ENCODE measurements at places on chromosomes 1 and 21. TPM values are rescaled to one million over a fixed set of nuclear protein-coding genes. Genes with fewer than 3 reads are reported as not detected.

YBX1 gene
- total RNA-seq: 1,029 TPM

CREG1 gene
- 19.8 TPM for total RNA-seq

GCSAML gene
- not detected for total RNA-seq

TMEM269 gene
- 0.44 TPM for total RNA-seq

SLFNL1 gene
- not detected for total RNA-seq

- no peaks in the 10 kb centered on the region for H3K27me3 ChIP-seq
- H3K4me1 ChIP-seq: no peaks in the 10 kb centered on the region
- no peak overlapping the region for H3K4me3 ChIP-seq
- no peak overlapping the region for H3K27ac ChIP-seq
- peaks cover 63% of the 10 kb centered on the region for H3K36me3 ChIP-seq
- no peak for DNase-seq
Measured at GRCh38 chr1:184539580-184539979, 152.8 kb downstream of the C1orf21 start.

DNA sequence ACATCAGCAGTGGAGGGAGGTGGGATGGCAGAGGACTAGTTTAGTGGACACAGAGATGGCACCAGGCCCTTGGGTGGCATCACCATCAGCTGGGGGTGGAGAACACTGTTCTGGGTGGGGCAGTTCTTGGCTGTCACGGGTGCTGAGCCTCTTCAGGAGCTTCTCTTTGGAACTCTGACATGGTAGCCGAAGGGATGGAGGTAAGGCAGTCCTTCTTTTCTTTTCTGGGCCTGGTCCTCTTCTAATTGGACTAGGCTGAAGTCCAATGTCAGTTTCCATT is 8.3 kb upstream of the MEF2D start:
- H3K4me1 ChIP-seq: peaks cover 7% of the 10 kb centered on the region
- no peak overlapping the region for H3K4me3 ChIP-seq
- H3K27me3 ChIP-seq: no peaks in the 10 kb centered on the region
- no peak for DNase-seq

DNA sequence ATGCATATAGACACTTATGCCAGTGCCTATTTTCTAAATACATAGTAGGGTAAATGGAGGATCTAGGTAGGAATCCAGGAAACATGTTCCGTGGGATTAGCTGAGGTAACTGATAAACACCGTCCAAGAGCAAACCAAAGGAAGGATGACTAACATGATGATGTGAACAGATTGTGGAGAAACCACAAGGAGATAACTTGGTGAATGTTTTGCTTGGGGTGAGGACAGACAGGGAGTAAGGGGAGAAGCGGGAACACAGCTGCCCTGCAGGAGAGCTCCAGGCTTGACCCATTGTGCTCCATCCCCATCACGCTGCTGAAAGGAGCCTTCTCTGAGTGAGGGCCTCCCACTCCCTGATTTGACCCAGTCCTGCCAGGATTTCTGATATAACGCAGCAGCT is 87.0 kb upstream of the ZC3H11B start:
- H3K36me3 ChIP-seq: no peaks in the 10 kb centered on the region
- no peaks in the 10 kb centered on the region for H3K4me1 ChIP-seq
- H3K27ac ChIP-seq: no peak overlapping the region
- H3K27me3 ChIP-seq: no peaks in the 10 kb centered on the region
- DNase-seq: no peak

- peaks cover 70% of the 10 kb centered on the region for H3K36me3 ChIP-seq
- no peak for DNase-seq
- no peak overlapping the region for H3K27ac ChIP-seq
- no peak overlapping the region for H3K4me3 ChIP-seq
- H3K4me1 ChIP-seq: no peaks in the 10 kb centered on the region
- no peaks in the 10 kb centered on the region for H3K27me3 ChIP-seq
Measured at GRCh38 chr1:35603941-35604340, 30.8 kb downstream of the TFAP2E start.

DNA sequence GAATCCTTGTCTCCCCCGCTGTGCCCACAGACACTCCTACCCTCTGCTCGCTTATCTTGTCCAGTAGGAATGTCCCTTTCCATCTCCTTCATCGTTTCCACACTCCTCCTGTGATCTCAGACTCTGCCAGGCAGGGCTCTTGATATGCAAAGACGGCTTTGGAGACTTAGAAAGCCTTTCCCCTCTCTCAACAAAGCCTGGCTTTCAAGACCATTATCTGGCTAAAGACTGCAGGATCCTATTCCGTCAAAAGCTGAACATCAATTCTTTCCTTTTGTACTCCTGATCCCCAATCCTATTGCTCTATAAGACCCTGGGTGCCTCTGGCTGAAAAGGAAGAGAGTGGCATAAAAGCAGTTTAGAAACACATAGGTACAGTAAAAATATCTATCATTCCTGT is 63.9 kb downstream of the SDC3 start:
- DNase-seq: no peak
- peaks cover 6% of the 10 kb centered on the region for H3K4me1 ChIP-seq
- H3K27ac ChIP-seq: no peak overlapping the region
- H3K36me3 ChIP-seq: no peaks in the 10 kb centered on the region
- no peaks in the 10 kb centered on the region for H3K27me3 ChIP-seq

DNA sequence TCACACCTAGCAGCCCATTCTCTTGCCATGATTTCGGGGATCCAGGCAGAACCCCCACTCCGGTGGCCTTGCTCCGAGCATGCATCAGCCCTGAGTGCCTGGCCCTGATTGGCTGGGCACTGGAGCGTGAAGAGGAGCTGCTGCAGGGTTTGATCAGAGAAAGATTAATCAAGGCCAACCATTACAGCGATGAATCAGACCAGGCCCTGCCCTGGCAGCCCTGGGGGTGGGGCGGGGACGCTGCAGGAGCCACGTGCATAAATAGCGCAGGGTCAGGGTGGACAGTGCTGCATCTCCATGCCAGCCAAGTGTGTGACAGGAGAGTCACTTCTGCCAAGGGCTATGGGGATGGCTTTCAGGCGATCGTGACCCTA is 3.4 kb upstream of the FAM131C start:
- H3K4me3 ChIP-seq: no peak overlapping the region
- H3K27me3 ChIP-seq: peaks cover 5% of the 10 kb centered on the region
- no peaks in the 10 kb centered on the region for H3K36me3 ChIP-seq

- H3K4me3 ChIP-seq: no peak overlapping the region
- no peaks in the 10 kb centered on the region for H3K4me1 ChIP-seq
- H3K36me3 ChIP-seq: no peaks in the 10 kb centered on the region
- H3K27me3 ChIP-seq: no peaks in the 10 kb centered on the region
Measured at GRCh38 chr1:14328685-14329084, 269.8 kb upstream of the KAZN start.

DNA sequence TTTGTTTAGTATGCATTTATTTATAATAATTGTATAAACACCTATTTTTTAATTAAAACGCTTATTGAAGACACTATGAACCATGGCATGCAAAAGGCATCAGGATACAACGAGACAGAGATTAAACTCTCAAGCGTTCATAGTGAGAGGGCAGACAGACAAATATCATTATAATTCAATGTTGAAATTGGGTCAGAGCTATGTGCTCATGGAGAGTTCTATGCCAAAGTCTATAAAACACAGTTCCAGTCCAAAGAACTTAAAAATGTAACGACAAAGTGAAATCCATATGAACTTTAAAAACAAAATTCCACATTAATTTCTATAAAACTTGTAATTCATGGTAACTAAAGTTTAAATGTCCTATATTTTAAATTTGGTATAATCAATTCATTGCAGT is 724.0 kb downstream of the LTN1 start:
- no peaks in the 10 kb centered on the region for H3K36me3 ChIP-seq
- H3K27ac ChIP-seq: no peak overlapping the region
- no peaks in the 10 kb centered on the region for H3K4me1 ChIP-seq
- H3K27me3 ChIP-seq: no peaks in the 10 kb centered on the region

GRCh38 chr1:206911064-206911663 is 10.6 kb downstream of the FCMR start:
- no peak overlapping the region for H3K4me3 ChIP-seq
- DNase-seq: no peak
- no peak overlapping the region for H3K27ac ChIP-seq

- peaks cover 6% of the 10 kb centered on the region for H3K4me1 ChIP-seq
- peaks cover 48% of the 10 kb centered on the region for H3K36me3 ChIP-seq
Measured at GRCh38 chr1:35559317-35559944, 1.8 kb downstream of the NCDN start.

- H3K27me3 ChIP-seq: no peaks in the 10 kb centered on the region
- H3K4me1 ChIP-seq: no peaks in the 10 kb centered on the region
- no peak overlapping the region for H3K27ac ChIP-seq
- H3K36me3 ChIP-seq: 0 out of 3 replicates have a peak, but pooled peaks cover 2% of the 10 kb centered on the region
- DNase-seq: no peak
- no peak overlapping the region for H3K4me3 ChIP-seq
Measured at GRCh38 chr1:223088713-223089240, 54.3 kb downstream of the TLR5 start.

DNA sequence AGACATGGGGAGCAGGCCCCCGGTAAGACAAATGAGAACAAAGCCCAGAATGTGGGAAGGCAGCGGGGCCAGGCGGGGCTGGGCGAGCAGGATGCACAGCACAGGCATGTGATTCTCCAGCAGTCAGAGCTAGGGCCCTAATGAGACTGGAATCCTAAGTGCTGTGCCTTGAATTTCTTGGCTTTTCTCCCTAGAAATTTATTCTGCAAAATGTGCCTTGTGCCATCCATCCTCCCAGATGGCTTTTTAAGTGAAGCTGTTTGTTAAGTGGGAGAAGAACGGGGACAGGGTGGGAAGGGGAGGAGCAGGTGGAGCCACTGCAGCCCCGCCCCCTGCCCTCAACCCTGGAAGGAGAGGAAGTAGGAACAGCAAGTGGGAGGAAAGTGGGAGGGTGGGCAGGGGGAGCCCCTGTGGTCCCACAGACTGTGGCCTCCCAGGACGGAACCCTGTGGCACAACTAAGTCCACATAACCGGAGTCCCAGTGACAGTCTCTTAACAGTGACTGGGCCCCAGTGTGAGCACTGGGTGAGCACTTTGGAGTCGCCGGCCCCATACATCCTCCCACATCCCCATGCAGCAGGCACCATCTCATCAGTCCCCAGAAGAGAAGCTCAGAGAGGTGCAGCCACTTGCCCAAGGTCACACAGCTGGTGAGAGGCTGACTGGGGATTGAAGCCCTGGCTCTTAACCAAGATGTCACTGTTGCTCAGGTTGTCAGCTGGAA is 216.9 kb downstream of the MATN1 start:
- no peak overlapping the region for H3K27ac ChIP-seq
- DNase-seq: peak; percentile 43
- H3K36me3 ChIP-seq: no peaks in the 10 kb centered on the region
- H3K4me1 ChIP-seq: no peaks in the 10 kb centered on the region

- no peak overlapping the region for H3K27ac ChIP-seq
- no peak for DNase-seq
- H3K27me3 ChIP-seq: no peaks in the 10 kb centered on the region
- H3K36me3 ChIP-seq: no peaks in the 10 kb centered on the region
- H3K4me3 ChIP-seq: no peak overlapping the region
Measured at GRCh38 chr1:232648316-232648715, 18.4 kb upstream of the SIPA1L2 start.

DNA sequence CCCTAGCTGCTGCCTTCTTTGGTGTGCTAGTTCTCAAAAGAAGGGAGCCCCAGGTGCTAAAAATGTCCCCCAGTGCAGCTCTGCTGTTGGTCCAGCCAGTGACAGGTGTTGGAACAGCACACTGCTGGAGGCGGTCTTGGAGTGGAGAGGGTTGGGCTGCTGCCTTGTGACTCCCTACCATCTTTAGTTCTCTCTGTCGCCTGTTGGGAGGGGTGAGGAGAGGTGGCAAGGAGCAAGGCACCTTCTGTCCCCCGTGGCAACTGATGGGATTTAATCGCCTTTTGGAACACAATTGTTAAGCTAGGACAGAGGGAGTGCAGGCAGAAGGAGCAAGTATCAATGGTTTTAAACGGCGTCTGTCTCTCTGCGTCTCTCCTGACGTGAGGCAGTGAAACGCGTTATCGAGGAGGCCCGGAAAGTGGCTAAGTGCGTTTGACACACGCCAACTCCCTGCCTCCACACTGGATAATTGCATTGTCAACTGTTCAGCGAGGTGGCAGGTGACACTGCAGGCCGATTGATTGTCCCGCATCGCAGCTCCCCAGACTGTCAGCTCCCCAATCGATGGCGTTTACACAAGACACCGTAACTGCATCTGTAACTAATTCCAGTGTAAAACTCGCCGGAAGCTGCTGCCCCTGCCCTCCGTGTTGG is 34.0 kb downstream of the TMEM53 start:
- H3K27ac ChIP-seq: no peak overlapping the region
- peaks cover 90% of the 10 kb centered on the region for H3K36me3 ChIP-seq
- no peaks in the 10 kb centered on the region for H3K4me1 ChIP-seq
- H3K27me3 ChIP-seq: no peaks in the 10 kb centered on the region
- no peak for DNase-seq

DNA sequence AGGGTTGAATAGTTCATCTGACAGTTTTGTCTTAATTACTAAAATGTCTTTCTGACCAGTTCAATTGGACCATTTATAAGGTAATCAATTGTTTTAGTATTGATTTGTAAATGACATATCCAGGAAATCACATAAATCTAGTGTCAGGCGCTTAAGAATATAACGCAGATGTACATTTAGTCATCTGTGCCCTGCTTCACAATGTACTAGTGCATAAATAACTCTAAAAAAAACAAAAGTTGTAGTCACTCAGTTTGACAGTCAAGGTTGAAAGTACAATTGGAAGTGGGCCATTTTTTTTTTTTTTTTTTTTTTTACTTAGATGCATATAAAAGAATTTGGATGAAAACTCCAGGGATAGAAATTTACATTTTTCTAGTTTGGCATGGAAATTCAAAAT is 490.4 kb downstream of the PTPRC start:
- no peak overlapping the region for H3K27ac ChIP-seq
- no peaks in the 10 kb centered on the region for H3K36me3 ChIP-seq
- DNase-seq: no peak
- H3K4me3 ChIP-seq: no peak overlapping the region
- H3K4me1 ChIP-seq: no peaks in the 10 kb centered on the region

DNA sequence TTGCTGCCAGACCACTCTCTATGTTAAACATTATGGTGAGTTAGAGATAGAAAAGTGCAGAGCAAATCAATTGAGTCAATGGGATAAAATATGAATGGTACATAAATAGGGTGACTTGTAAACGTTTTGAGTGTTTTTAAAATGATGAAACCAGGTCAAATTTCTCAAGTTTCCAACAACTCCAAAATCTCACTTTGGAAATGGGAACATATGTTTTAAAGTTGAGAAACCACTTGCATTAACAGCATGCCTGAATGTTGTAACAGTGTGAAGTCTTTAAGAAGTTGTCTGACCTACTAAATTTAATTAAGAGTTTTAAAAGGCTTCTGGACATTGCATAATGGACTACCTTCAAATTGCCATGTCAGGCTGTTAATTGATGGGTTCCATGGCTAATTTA is 33.6 kb upstream of the RAVER2 start:
- no peak overlapping the region for H3K4me3 ChIP-seq
- H3K27me3 ChIP-seq: no peaks in the 10 kb centered on the region
- no peak overlapping the region for H3K27ac ChIP-seq
- DNase-seq: no peak
- H3K36me3 ChIP-seq: no peaks in the 10 kb centered on the region

All from H9 (cell line).